ENCODE measurements at places on chromosomes 4 and X.

DNA sequence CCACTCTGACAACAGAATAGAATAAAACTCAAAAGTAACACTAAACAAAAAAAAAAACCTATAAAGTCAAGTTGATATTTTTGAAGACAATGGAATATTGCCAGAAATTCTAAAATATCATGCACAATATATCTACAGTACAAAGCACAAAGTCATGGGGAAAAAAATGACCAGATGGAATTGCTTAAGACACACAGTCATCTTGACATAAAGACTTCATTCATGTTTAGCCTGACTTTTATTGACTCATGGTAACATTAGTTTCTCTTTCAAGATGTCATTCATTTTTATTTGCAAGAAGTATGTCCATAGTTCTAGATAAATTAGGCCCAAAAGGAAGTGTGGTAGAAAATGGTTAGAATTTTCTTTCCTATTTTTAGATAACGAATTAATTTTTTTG is 259.1 kb downstream of the CAMK2D start:
- DNase-seq, result no peak

DNA sequence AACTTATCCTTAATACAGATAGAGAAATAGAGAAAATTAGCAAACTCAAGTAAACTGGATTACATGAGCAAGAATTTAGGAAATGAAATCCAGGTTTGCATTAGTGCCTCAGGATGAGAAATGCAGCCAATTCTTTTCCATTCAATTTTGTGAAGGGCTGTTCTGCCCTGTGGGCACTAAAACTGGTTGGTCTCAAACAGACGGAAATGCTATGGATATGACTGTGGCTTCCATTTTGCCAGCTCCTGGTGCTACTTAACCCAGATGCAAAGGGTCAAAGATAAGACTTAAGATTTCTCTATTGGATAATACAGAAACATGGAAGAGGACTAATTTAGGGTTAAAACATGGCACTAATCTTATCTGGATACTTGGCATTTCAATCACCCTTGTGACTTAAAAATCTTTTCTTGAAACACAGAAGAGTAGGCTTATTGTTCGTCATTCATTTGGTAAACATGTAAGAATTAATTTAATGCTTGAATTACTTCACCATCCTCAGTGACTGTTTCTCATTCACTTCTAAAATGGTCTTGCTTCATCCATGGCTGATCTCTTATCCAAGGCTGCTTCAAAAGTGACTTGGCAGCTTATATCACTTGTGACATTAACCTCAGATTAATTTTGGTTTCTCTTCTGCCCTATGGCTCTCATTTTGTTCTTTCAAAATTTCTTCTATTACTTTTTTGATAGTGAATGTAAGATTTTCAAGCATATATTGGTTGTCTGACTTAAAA is 1008.7 kb downstream of the GLUD2 start:
- DNase-seq, result no peak

GRCh38 chrX:29528281-29528680 is 687.1 kb upstream of the MAGEB2 start:
- no peak for DNase-seq

GRCh38 chr4:93876754-93877153 is 48.2 kb downstream of the ATOH1 start:
- no peak for DNase-seq

GRCh38 chrX:40087425-40088298 is 10.1 kb downstream of the BCOR start:
- DNase-seq, result no peak

- DNase-seq, result no peak
Observed at GRCh38 chr4:59831746-59832145, 1368.4 kb upstream of the ADGRL3 start.

- peak; percentile 71 for DNase-seq
Observed at GRCh38 chr4:76949276-76950051, at the start of gene SEPTIN11. Gene SEPTIN11, plus strand, starts transcription at chr4:76949752. Its CDS starts 152 bp downstream, at chr4:76949904.

DNA sequence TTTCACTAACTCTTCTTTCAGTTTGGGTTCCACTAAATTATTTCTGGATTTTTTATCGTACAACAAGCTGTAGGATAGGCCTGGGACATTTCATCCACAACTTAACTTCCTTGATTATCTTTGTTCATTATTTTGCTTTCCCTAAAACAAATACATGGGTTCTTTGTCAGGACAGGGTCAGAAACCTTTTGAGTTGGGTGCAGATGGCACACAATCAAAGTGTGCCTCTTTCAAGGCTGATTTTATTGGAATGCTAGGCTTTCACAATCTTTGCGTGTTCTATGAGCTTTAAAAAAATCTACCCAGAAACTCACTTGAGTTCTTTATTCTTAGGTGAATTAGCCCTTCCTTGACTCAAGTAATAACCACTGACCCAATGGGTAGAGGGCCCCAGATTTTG is 348.4 kb downstream of the FAM47B start:
- no peak for DNase-seq

GRCh38 chrX:147948531-147948930 is 32.6 kb upstream of the FMR1NB start:
- DNase-seq, result no peak

- no peak for DNase-seq
Observed at GRCh38 chrX:143988356-143988755, 104.5 kb downstream of the UBE2NL start.

DNA sequence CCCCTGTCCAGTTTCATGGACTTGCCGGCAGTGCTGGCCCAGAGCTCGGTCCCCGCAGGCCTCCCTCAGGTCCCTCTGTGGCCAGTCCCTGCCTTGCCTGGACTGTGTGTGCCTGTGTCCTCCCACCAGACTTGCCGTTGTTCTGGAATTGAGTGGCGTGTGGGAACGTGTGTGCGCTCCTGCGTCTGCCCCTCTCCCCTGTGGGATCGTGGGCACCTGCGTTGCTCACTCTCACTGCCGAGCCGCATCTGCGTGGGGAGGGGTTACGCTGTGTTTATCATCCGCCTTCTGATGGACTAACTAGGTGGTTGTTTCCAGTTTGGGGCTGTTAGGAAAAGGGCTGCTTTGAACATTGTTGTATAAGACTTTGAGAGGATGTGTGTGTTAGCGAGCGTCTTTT is 21.2 kb downstream of the PCGF3 start:
- no peak for DNase-seq

- no peak for DNase-seq
Observed at GRCh38 chr4:153528705-153529485, 62.7 kb downstream of the TMEM131L start.

DNA sequence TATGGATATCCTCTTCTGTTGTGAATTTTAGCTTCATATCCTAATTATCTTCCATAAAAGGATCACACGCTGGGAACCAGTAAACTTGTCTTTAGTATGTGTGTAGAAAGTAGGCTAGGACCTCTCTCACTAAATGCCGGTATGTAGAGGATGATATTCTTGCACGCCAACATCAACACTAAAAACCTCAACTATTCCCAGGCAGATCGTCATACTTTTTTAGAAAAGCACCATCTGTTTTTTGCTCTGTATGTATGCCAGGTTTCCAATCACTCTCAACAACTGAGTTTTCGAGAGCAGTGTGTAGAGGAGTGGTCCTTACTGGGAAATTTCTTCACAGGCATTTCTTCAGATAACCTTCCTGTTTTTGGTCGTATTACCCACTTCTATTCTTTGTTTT is 283.6 kb downstream of the GALNTL6 start:
- DNase-seq, result no peak

GRCh38 chr4:24730256-24731001 is 64.9 kb upstream of the SOD3 start:
- DNase-seq, result no peak

DNA sequence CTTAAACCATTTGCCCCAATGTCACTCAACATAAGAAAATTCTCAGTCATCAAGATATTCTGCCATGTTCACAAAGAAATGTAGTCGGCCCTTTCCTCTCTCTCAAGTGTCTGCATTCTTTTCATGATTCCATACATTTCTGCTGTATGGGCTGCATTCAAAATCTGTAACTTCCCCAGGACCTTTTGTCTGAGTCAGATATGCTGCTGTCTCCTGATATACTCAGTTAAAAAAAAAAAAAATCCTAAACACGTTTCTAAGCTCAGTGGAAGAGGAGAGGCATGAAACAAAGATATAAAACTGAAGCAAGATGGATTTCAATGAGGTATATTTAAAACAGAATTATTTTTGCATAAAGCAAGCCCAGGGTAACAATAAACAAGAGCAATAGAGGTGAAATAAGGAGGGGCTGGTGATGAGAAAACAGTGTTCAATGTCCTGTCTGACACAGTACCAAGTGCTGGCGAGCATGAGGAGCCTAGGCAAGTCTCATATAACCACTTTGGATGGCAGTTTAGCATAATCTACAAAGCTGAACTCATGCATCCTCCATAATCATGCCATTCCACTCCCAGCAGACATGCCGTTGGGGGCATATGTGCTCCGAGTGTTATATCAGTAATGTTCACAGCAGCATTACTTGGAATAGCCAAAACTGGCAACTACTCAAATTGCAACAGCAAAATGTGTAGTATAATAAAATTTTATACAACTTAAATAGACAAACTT is 76.7 kb downstream of the MANBA start:
- no peak for DNase-seq

GRCh38 chr4:12579172-12579571 is 905.0 kb downstream of the RAB28 start:
- no peak for DNase-seq

- no peak for DNase-seq
Observed at GRCh38 chrX:44462850-44463249, 79.8 kb downstream of the FUNDC1 start.

- DNase-seq, result no peak
Observed at GRCh38 chr4:183888564-183888963, 16.5 kb upstream of the STOX2 start.

GRCh38 chrX:49264460-49264859 is at the start of gene FOXP3:
Gene FOXP3, minus strand, starts transcription at chrX:49264710. Its CDS starts 6,205 bp downstream, at chrX:49258505.
- DNase-seq, result no peak

DNA sequence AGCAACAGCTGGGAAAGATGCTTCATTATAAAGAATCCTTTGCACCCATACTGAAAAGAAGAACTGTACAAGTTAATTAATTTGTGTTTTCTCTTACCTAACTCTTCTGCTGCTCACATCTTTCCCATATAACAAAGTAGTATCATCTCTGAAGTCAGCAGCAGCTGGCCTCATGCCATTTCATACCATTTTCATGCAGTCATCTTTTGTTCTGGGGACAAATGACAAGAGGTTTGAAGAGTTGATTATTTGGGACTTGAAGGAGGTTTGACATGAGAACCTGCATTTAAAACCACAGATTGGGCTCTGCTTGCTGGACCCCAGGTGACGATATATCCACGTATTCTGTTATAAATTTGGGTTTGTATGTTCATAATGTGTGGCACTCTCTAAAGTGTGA is 430.3 kb downstream of the SPRY1 start:
- no peak for DNase-seq

DNA sequence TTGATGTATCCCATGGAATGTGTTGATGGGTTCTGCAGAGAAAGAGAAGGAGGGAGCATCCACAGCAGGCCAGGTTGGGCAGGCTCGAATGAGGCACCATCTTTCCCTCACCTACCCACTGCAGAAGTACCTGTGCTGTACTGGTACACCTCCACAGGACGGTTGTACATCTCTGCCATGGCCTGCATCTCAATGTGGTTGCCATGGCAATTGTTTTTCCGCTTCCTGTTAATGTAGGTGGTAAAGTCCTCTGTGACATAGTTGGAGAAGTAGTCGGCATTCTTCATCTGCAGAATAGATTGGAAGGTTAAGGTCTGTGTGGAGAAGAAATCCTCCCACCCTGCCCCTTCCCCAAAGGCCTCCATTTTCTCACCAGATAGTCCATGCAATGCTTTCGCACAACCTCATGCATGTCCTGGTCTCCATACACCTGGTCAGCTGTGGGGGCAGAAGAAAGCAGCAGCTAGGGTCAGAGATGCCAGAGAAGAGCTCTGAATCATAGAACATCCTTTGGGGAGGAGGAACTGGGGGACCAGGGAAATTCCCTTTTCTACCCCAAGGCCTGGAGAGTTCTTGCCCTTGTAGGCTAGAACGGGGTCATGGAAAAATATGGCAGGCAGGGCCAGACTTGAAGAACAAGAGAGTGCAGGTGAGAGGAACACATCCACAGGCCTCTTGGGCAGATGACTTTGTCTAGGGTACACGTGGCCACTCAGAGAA is 15.9 kb upstream of the PIM2 start:
- DNase-seq, result no peak

- DNase-seq, result no peak
Observed at GRCh38 chrX:103729015-103729414, 18.3 kb downstream of the TMEM31 start.

- no peak for DNase-seq
Observed at GRCh38 chr4:7227008-7227407, 34.7 kb downstream of the SORCS2 start.

- DNase-seq, result no peak
Observed at GRCh38 chrX:38627683-38628082, 66.3 kb downstream of the TSPAN7 start.

GRCh38 chr4:102585329-102585728 is 84.2 kb downstream of the NFKB1 start:
- no peak for DNase-seq

- DNase-seq, result no peak
Observed at GRCh38 chr4:176256921-176257320, 12.1 kb downstream of the ASB5 start.

DNA sequence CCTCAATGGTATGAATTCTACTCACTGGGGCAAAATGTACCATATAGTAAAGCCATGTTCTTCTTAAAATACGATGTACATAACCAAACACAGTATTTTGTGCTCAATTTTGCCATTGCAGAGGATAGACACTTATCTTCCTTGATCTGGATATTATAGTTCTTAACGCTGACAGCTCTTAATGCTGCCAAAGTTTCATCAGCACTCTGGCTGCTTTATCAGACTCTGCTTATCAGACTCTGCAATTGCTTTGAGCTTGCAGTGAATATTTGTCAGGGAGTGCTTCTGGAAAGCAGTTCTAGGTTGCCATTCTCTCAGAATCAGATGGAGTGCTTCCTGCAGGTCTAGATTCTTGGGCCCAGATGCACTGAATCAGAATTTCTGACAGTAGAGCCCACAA is 863.1 kb downstream of the CCSER1 start:
- DNase-seq, result no peak

- DNase-seq, result no peak
Observed at GRCh38 chr4:94525993-94526728, 74.4 kb downstream of the PDLIM5 start.

DNA sequence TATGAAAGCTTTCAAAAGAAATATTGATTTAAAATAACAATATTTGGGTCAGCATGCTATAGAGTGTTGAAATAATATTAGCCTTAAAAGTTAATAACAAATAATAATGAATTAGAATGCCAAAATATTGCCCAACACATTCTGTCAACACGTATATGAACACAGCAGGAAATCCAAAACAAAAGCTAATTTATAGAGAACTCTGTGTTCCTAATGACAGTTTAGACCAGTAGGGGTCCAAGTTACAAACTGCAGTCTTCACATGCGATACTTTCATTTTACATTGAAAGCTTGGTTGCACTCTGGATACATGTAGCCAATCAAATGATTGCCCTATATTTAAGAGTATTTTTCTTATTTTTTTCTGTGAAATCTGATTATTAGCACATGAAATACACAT is 274.4 kb downstream of the DCTD start:
- DNase-seq, result no peak

GRCh38 chr4:54658252-54659093 is 716 bp downstream of the KIT start:
- DNase-seq, result no peak

GRCh38 chr4:175411251-175411650 is 400.8 kb downstream of the GPM6A start:
- no peak for DNase-seq

- no peak for DNase-seq
Observed at GRCh38 chr4:157999723-158000122, 173.1 kb downstream of the GASK1B start.
